Activated CD4-positive, alpha-beta T cell treated with anti-CD3 and anti-CD28 coated beads for 1 hour (primary cell): ENCODE measurements at places on chromosomes 7 and 10.

- DNase-seq: no peak
These were observed 110.6 kb upstream of the GLI3 start for GRCh38 chr7:42347616-42348015.

GRCh38 chr7:28346256-28346655, 66.1 kb upstream of the CREB5 start:
- DNase-seq: no peak

GRCh38 chr7:105003872-105004510, 10.0 kb upstream of the KMT2E start:
- no peak for DNase-seq

- no peak for DNase-seq
These were observed 134.6 kb downstream of the LRRC4 start for GRCh38 chr7:127896659-127897058.

DNA sequence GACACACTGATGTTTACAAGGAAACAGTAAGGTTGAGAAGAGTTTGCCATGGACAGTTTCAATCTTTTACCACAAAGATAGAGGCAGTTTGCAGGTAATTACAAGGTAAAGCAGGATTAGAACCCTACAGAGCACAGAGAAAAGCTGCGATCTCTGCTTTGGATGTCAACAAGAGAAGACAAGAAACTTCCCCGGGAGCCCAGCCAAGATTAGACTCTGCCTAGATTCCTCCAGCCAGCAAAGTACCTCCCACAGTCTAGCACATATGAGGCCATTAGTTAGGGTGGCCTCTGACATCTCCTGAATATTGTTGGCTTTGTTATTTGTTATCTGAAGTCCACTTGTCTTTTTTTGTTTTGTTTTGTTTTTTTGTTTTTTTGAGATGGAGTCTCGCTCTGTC, 178.1 kb downstream of the CALN1 start:
- no peak for DNase-seq

DNA sequence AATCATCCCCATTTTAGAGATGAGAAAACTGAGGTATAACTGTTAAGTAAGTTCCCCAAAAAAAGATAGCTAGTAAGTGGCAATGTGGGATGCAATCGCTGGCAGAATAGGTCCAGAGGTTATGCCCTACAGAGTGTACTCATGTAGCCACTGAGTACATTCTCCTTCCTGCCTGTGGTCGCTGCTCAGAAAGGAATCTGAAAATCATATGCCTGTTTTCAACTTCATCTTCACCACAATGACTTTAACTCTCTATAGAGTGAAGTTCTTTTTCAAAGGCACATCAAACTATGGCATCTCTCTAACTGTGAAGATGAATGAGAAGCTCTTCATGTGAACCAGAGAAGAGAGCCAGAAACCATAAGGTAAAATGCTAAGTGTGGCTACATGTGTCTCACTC, 162.2 kb upstream of the SLC25A13 start:
- no peak for DNase-seq

GRCh38 chr7:155324012-155324917, 26.6 kb downstream of the INSIG1 start:
- no peak for DNase-seq

- no peak for DNase-seq
These were observed 293.3 kb upstream of the KLF14 start for GRCh38 chr7:131027287-131027773.

DNA sequence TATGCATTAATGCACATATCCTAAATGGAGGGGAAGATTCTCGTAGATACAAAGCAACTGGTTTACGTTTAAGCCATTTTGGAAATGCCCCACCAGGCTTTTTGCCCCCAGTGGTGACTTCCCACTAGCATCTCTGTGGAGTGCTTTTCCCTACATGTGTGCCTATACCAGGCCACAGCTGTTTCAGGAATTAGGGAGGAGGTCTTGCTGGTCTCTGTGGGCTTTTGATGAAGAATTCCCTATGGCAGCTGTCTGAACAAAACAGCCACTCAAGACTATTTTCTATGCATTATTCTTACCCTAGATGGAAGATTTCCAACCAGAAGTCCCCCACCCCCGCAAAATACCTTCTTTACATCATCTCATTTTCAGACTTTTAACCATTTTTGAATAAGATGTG, 52.0 kb upstream of the NMT2 start:
- no peak for DNase-seq

GRCh38 chr7:70171369-70171920, 573.2 kb downstream of the AUTS2 start:
- DNase-seq: no peak

- DNase-seq: no peak
These were observed 83.8 kb downstream of the EBLN1 start for GRCh38 chr10:22133749-22134624.
